ENCODE measurements at places on chromosomes 5 and 9. TPM values are rescaled to one million over a fixed set of nuclear protein-coding genes. Genes with fewer than 3 reads are reported as not detected.

PRDM9 gene
- total RNA-seq: not detected

- no peak for DNase-seq
Measured at GRCh38 chr5:119342406-119342805, 13.4 kb upstream of the TNFAIP8 start.

- no peak for DNase-seq
Measured at GRCh38 chr5:31767335-31768031, 128.6 kb downstream of the PDZD2 start.

GRCh38 chr5:91224969-91225368, 158.1 kb downstream of the ARRDC3 start:
- no peak for DNase-seq

DNA sequence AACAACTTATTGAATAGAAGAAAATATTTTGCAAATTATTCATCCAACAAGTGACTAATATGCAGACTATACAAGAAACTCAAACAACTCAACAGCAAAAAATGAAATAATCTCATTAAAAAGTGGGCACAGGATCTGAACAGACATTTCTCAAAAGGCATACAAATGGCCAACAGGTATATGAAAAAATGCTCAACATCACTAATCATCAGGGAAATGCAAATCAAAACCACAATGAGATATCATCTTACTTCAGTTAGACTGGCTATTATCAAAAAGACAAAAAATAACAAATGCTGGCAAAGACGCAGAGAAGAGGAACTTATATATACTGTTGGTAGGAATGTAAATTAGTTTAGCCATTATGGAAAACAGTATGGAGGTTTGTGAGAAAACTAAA, 1.8 kb upstream of the AMACR start:
- DNase-seq: no peak

DNA sequence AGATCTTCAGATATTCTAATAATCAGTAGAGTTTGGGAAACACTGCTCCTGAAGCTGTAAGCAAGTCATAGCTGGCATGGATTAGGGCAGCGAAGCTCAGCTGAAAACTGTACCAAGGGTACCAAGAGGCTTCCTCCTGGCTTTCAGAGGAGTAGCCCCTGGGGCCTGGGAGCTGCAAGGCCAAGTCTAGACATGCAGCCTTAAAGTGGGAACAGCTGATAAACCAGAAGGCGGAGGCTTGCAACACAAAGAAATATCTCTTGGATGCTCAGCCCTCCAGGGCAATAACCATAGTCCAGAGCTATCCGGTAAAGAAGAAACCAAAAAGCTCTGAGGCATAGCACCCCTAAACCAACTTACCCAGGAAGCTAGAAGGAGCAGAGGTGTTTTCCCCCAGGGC, 51.5 kb downstream of the MRPS30 start:
- DNase-seq: no peak

DNA sequence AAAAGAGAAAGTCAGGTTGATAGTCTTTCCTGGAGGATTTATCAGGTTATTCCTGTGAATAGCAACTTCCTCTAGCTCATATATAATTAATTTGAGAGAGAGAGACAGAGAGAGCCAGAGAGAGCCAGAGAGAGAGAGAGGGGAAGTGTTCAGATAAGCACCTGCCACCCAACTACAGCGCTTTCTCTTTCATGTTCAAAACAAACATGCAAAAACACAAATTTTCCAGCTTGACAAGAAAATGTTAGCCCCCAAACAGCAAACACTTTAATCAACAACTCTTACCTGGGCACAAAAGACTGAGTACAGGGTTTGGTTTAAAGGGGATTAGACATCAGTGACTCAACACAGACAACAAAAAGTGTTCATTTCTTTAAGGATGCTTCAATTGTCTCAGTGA, 61.7 kb upstream of the PLPP6 start:
- DNase-seq: no peak

Measured in fibroblast of villous mesenchyme (primary cell).